ENCODE measurements at places on chromosomes 1 and 21. TPM values are rescaled to one million over a fixed set of nuclear protein-coding genes. Genes with fewer than 3 reads are reported as not detected.

DNA sequence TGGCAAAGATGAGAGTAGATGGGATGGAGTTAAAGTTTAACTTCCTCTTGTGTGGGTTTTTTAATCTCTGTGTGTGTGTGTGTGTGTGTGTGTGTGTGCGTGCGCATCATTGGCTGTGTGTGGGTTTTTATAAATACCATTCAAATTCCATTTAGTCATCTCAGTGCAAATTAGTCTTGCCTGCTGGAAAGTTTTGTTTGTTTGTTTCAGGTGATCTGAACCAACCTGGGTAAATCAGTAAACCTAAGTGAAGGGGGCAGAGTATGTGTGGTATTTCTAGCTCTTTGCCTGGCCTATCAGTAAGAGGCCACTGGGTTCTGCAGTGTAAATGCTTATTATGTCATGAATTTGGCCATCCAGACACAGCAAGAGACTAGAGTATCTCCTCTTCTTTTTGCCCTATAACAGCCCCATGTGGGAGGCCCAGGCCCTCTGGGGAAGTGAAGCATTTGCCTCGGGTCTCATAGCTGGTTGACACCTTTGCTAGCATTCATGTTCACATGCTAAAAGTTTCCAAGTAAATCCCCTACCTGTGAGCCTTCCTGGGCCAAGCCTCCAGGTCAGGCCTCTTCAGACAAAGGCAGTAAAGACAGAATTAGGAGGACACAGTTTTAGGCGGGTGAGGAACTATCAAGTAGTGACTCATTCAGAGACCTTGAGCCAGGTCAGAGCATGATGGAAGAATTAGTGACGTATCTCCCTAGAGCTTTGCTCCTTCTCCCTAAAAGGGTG, 14.7 kb downstream of the INTS3 start:
- DNase-seq = no peak

GRCh38 chr1:215793180-215793579, 226.1 kb downstream of the KCTD3 start:
- DNase-seq = no peak

The MYOG gene
- polyA plus RNA-seq = 446 TPM

The FMO5 gene
- 3.3 TPM for polyA plus RNA-seq

- DNase-seq = no peak
Observed at GRCh38 chr1:196063294-196063693, 544.9 kb downstream of the KCNT2 start.

The OVAAL gene
- polyA plus RNA-seq = not detected

The FCN3 gene
- 0.73 TPM for polyA plus RNA-seq

- no peak for DNase-seq
Observed at GRCh38 chr1:5595531-5596170, 396.6 kb downstream of the NPHP4 start.

DNA sequence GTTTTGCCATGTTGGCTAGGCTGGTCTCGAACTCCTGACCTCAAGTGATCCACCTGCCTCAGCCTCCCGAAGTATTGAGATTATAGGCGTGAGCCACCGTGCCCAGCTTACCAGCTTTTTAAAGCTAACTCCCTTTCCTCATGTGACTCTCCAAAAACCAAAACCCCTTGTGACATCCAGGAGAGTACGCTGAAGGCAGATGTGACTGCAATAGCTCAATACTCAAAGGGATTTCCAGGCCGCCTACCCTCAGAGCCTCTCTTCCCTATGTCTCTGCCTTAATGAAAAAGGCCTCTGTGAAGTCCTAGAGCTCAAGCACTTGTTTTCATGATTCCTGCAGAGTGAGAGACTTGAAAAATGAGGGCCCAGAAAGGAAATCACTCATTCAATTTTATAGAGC, 82.6 kb downstream of the TEX35 start:
- DNase-seq = no peak

DNA sequence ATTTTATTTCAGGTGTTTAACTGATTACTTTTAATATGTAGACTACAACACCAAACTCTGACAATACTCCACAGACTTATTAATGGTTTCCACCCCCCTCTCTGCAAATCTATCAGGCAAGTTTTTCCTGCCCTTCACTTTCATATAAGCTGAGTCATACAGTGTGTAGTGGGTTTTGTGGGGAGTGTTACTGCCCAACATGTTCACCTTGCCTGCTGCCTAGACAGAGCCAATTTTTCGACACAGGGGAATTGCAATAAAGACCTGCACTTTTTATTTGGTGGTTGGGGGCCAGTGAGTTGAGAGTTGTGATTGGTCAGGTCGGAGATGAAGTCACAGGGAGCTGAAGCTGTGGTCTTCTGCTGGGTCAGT, 119.7 kb downstream of the PPIAL4G start:
- no peak for DNase-seq

The PPM1J gene
- polyA plus RNA-seq = 2.0 TPM

The MIXL1 gene
- polyA plus RNA-seq = 0.38 TPM

The CLDN19 gene
- polyA plus RNA-seq = 0.48 TPM

GRCh38 chr1:227765261-227766014, 30.2 kb downstream of the SNAP47 start:
- no peak for DNase-seq

DNA sequence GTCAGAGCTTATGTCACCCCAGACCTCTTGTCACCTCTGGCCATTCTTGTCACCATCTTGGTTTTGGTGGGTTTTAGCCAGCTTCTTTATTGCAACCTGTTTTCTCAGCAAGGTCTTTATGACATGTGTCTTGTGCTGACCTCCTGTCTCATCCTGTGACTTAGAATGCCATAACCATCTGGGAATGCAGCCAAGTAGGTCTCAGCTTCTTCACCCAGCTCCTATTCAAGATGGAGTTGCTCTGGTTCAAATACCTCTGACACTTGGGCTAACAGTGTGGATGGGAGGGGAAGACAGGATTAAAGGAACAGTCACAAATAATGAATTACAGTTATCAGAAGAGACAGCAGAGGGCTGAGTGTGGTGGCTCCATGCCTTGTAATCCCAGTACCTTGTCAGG, 30.5 kb upstream of the PIK3CD start:
- DNase-seq = no peak

DNA sequence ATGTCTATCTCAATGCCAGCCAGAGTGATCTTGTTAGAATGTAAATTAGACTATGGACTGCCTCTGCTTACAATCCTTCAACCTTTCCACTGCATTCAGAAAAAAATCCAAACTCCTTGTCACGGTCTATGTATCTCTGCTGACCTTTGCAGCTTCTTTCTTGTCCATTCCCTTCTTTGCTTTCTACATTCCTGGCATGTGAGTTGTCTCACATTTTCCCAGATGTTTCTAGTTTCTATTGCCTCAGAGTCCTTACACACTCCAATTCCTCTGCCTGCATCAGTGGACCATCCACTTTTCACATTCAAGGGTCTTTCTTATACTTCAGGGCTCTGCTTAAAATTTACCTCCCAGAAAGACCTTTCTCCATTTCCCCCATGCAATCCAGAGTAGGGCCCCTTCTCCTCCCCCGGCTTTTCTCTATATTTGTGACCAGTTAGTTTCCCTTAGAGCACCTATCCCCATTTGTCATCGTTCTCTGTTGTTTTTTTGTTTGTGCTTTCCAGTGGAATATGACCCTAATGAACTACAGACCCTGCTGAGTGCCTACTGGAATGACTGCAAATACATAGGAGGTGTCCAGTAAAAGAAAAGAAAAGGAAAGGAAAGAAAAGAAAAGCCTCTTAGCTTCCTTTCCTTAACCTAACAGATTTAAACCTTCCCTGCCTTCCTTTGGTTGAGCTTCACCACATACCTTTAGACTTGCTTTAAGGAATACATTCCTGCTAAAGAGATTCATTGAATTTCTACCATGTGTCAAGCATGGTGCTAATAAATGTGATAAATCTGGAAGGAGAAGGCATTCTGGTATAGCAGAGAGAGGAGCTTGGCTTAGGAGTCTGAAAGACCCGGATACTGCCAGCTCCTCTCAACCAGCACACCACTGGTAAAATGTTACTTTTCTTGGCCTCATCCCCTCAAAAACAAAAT, 102.0 kb downstream of the DIRAS3 start:
- DNase-seq = no peak

GRCh38 chr1:56227886-56228285, 351.5 kb downstream of the PLPP3 start:
- DNase-seq = peak; percentile 61

- DNase-seq = no peak
Observed at GRCh38 chr1:209398313-209398991, 185.1 kb upstream of the CAMK1G start.

The OLFM3 gene
- 0.32 TPM for polyA plus RNA-seq

DNA sequence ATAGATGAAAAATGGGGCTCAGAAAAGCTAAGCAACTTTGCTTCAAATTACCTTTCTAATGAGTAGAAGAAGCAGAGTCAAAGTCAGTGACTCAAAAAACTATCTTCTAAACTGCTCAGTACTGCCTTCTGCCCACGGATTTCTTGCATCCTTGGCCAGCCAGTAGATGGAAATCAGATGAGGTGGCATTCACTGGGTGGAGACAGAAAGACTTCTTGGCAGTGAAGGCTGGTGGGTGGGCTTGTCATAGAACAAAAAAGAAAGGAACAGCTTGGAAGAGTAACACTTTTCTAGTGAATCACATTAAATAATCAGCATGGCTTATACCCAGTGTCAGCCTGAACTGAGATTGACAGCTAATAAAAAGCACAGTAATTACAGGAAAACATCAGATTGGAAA, 170.7 kb downstream of the ST6GALNAC5 start:
- no peak for DNase-seq

The AKT3 gene
- polyA plus RNA-seq = 30.0 TPM

The DNALI1 gene
- 17.6 TPM for polyA plus RNA-seq

GRCh38 chr21:39182016-39182415, 1.2 kb downstream of the PSMG1 start:
- no peak for DNase-seq

DNA sequence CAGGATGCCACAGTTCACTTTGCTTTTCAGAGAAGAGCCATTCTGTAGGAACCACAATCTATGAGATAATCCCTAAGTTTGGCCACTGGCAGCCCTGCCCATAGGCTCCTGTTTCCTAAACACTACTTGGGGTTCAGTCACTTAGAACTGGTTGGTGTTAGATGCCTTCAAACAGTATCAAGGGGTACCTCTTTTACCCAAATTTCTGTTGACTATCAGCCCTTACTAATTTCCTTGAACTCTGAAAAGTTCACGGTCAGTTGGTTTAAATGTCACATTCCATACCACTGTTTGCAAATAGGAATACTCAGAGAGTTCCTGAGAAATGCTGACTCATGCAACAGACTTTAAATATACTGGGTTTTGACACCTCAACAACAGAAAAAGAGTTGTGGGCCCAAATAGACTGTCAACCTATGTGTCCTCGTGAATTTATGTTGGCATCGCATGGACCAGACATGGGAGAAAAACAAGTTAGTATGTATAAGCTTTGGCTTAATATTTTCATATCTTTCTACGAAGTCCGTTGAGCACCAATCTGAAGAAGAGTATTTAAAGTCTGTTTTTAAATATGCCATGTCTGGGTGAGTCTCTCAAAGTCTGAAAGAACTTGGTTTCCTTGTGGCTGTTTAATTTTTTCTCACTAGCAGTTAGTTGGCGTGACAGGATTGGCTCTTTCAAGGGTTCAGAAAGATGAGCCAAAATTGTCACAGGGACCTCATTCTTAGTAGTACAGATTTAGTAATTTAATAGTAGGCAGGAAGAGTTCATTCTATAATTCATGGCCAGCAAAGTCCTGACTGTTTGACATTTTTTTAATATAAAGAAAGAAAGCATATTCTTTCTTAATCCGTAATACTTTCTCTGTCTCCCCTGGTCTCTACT, 56.5 kb upstream of the ZNF326 start:
- DNase-seq = no peak

DNA sequence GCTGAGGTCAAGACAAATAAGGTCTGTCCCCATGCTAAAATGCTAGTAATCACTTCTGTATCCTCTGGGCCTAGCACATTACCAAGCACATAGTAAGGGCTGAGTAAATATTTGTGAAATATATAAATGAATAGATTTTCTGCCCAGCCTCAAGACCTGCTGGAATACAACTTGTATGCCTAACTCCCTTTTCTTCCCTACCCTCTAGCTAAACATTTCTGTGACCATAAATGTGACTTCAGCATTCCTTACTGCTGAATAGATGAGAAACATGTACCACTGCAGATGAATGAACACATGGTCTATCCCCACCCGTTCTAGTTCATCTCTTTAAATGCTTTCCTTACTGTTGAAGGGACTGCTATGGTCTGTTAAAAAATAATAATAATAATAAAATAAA, 209.0 kb upstream of the HOOK1 start:
- DNase-seq = no peak

DNA sequence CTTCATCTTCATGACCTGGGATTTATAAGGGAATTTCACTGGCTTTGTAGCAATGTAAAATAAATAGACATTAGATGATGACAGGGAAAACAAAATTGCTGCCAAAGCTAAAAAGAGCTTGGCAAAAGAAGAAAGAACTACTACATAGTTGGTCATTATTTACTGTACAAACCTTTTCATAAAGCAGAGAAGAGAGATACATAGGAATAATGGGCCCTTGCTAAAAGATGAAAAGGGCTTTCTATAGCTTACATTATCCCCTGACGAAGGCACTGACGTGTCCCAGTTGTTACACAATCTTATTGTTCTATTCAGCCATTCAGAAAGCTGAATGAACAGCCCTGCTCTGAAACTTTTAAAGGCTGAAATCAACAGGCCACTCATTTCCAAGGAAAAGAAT, 57.1 kb downstream of the ZC3H11B start:
- DNase-seq = peak; percentile 57

DNA sequence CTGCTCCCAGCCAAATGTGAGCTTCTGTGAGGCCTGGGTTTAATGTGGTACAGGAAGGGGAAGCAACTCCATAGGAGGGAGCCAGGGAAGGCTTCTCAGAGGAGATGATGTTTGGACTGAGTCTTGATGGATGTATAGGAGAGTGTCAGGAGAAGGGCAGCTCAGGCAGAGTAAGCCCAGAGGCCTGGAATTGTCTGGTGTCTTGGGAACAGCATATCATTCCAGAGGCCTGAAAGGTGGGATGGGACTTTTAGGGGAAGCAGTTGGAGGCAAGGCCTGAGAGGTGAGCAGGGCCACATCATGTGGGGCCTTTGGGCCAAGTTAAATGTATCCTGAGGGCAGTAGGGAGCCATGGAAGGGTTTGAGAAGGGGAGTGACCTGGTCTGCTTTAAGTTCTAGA, 148.6 kb upstream of the WNT4 start:
- no peak for DNase-seq

The CYP4Z1 gene
- polyA plus RNA-seq = 0.45 TPM

DNA sequence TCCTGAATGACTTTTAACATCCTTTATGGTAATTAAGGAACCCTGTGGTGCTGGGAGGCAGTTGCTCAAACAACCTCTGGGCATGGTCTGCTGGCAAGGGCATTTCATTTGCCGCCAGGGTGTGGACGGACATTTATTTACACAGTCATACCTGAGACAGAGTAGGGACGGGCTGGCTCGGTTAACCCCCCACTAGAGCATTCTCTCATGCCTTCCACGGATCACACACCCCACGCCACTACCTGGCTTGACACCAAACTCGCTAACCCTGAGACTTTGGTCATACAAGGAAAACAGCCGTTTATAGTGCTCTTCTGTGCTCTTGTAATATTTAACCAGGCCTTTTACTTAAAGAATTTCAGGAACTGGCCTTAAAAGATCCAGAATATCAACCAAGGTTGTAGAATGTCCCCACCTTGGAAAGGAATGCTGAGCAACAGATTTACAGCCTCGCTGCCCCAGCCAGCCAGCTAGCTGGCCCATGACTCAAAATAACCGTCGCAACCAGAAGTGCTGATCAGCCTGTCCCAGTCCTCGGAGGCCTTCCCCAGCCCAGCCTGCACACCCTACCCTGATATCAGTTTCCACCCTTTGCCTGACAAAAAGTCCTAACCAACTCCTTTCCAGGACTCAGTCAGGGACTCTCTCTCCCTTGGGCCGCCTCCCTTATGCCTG, 6.5 kb upstream of the PDXK start:
- no peak for DNase-seq

GRCh38 chr1:85438353-85438752, 26.6 kb downstream of the DDAH1 start:
- no peak for DNase-seq

GRCh38 chr1:59707178-59707791, 107.5 kb upstream of the HOOK1 start:
- no peak for DNase-seq

The CFHR3 gene
- 3.4 TPM for polyA plus RNA-seq

All from muscle of arm (tissue), 14 donors.